ENCODE measurements at places on chromosomes 2 and 18.

DNA sequence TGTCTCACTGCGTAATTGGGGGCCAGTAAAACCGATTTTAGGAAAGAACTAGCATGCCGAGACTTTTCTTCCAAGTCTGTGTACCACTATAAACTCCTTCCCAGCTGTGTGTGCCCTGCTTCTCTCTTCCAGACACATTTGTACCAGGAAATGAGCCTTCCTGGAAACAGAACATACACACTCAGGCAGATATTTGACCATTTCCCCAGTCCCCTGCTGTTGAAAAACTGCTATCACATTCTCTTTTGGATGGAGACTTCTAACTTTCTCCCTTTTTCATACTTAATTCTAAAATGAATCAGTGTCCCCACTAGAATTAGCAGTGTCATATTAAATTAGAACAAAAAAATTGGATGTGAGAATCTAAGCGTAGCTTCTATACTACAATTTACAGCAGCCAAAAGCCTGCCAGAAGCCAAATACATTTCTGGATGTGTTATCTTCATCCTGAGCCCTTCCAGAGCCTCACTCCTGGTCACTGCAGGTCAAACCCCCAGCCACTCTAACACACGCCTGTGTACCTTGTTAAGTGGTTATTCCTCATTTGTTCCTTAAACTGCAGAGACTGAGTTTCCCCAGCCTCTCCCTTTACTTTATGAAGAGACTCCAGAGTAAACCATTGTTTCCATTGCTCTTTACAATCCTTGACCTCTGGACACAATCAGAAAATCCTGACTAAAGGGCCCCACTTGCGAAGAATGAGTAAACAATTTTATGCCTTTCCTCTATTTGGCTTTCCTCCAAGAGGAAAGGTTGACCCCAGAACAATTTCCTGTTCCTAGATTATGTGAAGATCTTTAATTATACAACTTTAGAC is 20.4 kb downstream of the DSG4 start:
- DNase-seq, result no peak

- no peak for DNase-seq
Measured at GRCh38 chr2:18284331-18284730, 276.1 kb downstream of the RDH14 start.

DNA sequence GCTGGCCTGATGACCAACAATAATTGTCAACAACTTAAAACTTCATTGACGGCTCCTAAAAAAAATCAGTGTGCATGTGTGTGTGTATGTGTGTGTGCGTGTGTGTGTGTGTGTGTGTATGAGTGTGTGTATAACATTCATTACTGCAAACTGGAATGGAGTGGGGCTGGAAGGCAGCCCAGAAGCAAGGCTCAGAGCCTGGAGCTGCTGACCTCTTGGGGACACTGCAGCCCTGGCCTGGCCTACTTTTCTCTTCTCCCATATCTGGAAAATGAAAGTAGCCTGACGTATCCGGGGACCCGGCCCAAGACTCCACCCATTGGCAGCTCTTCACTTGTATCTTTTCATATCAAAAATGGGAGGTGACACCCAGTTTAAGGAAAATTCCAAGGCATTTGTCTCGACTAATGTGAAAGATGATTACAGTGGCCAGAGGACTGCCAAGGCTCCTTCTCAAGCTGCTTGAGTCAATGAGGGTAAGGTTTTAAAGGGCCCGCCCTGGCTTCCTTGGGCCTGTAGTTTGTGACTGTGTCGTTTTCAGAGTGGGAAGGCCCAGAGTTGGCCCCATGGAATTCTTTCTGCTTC is 72.4 kb upstream of the IL1R1 start:
- DNase-seq, result no peak

DNA sequence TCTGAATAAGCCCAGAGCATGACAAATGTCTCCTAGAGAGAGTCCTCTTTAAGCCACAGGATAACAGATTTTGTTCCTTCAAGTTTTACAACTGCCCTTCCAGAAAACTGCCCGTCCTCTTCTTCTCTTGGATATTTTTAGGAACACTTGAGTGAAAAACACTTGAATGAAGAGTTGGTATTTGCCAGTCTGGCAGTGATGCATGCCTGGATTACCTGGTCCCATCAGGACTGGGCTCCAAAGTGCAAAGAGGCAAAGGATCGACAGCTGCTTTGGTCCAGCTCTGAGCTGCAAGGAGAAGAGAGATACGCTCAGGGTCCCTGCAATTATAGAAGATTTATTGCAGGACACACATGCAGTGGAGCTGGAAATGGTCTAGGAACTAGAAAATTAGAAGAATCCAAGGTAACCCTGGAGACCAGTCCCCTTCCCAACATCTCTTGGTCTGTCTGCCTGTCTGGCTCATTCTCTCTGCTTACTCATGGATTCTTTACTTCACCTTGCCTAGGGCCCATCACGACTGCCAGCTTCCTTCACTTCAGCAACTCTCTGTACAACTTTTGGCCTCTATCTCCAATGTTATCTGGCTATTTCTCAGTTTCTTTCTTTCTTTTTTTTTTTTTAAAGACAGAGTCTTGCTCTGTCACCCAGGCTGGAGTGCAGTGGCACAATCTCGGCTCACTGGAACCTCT is 112.1 kb upstream of the SIX2 start:
- no peak for DNase-seq

- no peak for DNase-seq
Measured at GRCh38 chr2:188028739-188029138, 262.9 kb upstream of the GULP1 start.

GRCh38 chr2:10482460-10482859 is 34.3 kb upstream of the ODC1 start:
- no peak for DNase-seq

GRCh38 chr18:1564793-1565192 is 660.1 kb downstream of the ADCYAP1 start:
- DNase-seq, result no peak

DNA sequence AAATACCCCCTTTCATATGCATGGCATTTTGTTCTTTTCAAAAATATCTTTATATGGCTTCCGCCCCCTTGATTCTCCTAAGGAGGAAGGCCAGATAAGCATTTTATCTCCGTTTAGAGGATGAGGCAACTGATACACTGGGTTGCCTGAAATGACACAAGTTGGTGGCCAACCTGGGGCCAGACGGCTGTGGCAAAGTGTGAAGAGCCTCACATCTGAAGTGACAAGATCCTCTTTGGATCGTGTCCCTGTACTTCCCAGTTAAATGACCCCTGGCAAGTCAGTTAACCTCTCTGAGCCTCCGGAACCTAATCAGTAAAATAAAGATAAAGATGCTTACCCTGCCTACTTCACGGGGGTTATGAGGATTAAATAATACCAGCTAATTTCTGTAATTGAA is 4.6 kb downstream of the SETBP1 start:
- no peak for DNase-seq

GRCh38 chr2:17646838-17647701 is 106.5 kb downstream of the SMC6 start:
- DNase-seq, result no peak

GRCh38 chr2:74223941-74224770 is 25.7 kb downstream of the MTHFD2 start:
- DNase-seq, result no peak

GRCh38 chr2:143936538-143936847 is 583.4 kb downstream of the ZEB2 start:
- no peak for DNase-seq

- DNase-seq, result no peak
Measured at GRCh38 chr2:166017208-166017607, 63.6 kb upstream of the TTC21B start.

- DNase-seq, result no peak
Measured at GRCh38 chr2:160125366-160125765, 63.0 kb upstream of the PLA2R1 start.

GRCh38 chr2:20611077-20611843 is 39.6 kb downstream of the HS1BP3 start:
- no peak for DNase-seq

DNA sequence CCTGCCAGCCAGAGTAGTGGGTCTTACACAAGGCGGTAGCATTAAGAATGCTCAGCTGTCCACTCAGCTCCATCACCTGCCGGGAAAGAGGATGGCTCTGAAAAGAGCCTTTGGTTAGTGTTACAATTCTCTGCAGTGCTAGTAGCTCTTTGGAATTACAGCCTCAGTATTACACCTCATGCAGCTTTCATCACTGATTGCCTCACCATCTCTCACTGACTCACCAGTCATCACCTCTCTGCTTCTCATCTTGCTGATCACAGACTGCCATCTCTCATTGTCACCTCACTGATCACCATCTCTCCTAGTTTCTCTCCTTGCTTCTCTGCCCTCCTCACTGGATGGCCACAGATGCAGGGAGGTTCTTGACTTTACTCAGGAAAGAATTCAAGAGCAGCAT is 573.5 kb upstream of the SETBP1 start:
- no peak for DNase-seq

- no peak for DNase-seq
Measured at GRCh38 chr2:57864926-57865325, 181.7 kb upstream of the VRK2 start.

DNA sequence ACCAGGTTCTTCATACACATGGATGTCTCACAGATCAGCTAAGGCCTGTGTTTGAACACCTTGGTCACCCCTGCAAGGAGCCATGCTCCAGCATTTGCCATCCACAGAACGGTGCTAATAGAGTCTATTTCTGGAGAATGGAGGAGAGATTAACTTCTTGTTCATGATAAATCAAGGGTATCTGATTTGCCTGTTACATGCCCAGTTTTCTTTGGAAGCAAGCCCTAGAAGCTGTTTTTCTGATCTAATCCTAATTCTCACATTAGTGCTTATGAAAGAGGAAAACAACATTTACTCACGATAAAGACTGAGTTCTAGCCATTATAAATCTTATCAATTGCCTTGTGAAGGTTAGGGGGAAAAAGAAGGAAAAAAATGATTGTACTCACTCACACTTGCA is 119.6 kb upstream of the DTNA start:
- no peak for DNase-seq

DNA sequence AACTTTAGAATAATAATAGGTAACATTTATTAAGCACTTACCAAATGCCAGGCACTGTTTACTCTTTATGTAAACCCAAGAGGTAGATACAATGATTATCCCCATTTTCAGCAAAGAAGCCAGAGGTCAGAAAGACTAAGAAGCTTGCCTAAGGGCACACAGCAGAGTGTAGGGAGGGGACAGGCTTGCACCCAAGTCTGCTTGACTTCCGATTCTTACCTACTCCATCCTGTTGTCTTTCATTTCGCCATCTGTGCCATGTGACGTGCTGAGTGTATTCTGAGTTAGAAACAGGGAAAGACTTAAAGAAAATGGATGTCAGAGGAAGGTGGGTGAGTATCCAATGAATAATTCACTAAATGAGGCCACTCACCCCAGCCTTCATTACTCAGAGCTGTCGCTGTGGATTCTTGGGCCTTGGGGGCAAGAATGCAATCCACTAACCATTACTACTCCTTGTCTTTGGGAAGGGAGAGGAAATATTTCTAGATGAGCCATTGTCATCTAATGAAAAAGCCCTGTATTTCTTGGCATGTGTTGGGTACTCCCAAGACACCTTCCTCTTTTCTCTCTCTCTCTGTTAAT is 76.4 kb upstream of the BCL11A start:
- no peak for DNase-seq

GRCh38 chr18:22422909-22423548 is 5.3 kb upstream of the CTAGE1 start:
- DNase-seq, result no peak

DNA sequence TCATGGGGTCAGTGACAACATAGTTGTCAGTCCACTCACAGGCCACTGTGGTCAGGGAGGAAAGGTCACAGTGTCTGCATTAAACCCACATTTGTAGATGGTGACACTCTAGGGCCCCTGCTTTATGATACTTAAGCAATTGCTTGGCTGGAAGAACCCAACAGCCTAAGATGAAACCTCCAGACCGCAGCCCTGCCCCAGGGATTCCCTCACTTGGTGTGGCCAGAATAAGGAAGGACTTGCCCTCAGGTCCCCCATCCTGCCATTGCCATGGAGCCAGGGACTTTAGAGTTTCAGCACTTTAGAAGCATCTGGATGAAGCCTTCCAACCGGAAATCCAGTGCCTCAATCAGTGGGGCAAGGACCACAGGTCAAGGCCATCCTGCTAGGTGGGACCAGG is 63.9 kb upstream of the LAPTM4A start:
- no peak for DNase-seq

DNA sequence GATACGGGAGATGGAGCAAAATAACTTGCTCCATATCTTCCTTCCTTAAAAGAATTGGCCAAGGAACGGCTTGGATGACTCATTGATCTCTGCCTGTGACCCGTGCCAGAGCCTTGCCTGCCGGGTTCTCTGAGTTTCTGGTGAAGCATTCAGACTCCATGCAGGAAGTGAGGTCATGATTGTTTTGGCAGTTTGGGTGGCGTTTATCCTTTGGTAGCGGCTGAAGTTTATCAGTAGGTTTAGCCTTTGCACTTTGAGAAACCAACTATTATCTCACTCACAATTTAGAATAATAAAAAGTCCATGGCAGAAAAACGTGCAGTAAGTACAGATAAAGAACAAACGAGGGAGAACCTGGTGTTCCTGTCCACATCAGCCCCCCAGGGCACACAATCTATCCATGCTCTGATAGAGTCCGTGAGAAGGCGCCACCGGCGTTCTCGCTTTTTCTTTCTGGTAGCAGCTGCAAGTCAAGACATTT is 15.0 kb upstream of the CTAGE1 start:
- no peak for DNase-seq

- no peak for DNase-seq
Measured at GRCh38 chr18:51721996-51722395, 524.5 kb upstream of the MEX3C start.

- DNase-seq, result no peak
Measured at GRCh38 chr2:232369126-232369951, 9.2 kb upstream of the ALPP start.

DNA sequence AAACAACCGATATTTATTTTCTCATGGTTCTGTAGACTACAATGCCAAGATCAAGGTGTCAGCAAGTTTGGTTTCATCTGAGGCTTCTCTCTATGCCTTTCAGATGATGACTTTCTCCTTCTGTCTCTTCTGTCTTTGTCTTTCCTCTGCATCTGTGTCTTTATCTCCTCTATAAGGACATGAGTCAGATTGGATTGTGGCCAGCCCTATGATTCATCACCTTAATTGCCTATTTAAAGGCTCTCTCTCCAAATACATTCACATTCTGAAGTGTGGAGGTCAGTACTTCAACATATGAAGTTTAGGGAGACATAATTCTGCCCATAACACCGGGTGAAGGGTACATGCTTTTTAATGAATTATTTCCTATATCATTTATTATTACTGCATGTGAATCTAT is 71.2 kb upstream of the CNTNAP5 start:
- no peak for DNase-seq

- DNase-seq, result no peak
Measured at GRCh38 chr2:100130595-100131391, 11.6 kb downstream of the AFF3 start.

DNA sequence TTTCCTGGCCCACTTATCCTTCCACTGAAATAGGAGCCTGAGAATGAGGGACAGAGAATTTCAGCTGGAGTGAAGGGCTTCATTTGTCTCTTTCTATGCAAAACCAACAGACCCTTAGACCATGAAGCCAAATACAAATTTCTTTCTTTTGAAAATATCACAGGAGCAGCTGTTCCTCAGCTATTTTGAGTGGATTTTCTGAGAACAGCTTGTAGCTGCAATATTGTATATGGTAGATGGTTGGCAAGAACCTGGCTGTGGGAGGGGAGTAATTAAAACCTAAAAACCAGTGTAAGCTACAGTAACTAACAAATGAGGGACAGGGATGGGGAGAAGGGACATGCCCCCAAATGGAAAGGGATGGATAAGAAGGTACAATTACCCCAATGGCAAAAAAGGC is 350.3 kb upstream of the CDH20 start:
- no peak for DNase-seq

- no peak for DNase-seq
Measured at GRCh38 chr2:212935752-212936151, 215.7 kb downstream of the IKZF2 start.

Measured in stimulated activated CD8-positive, alpha-beta memory T cell treated with anti-CD3 and anti-CD28 coated beads, Interleukin-4, amount 100 ng/mL, for 1 hour (primary cell).